Bronchial epithelial cell (primary cell): ENCODE measurements at places on chromosomes 12 and 14. TPM values are rescaled to one million over a fixed set of nuclear protein-coding genes. Genes with fewer than 3 reads are reported as not detected.

SDSL gene
- 4.7 and 21.5 TPM in 2 replicates for total RNA-seq

DNA sequence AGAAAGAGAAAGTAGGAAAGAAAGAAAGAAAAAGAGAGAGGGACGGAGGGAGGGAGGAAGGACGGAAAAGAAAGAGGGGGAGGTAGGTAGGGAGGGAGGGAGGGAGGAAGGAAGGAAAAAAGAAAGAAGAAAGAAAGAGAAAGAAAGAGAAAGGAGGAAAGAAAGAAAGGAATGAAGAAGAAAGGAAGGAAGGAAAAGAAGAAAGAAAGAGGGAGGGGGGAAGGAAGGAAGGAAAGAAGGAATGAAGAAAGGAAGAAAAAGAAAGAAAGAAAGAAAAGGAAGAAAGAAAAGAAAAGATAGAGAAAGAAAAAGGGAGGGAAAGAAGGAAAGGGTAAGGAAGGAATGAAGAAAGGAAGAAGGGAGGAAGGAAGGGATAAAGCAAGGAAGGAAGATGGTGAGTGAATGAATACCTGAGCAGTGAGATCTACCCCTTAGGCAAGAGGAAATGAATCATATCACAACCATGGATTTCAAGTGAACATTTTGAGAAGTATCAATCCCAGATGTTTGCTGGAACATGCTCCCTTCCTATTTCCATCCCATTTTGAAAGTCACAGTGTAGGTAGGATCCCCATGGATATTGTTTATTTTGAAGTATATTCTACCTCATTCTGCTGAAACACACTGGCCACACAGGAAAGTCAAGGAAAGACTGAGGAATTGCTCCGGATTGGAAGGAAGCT lies 639.4 kb upstream of the TBX3 start:
- DNase-seq = peak; percentile 91

GRCh38 chr12:131634037-131634436 lies 76.9 kb upstream of the SFSWAP start:
- DNase-seq = no peak

CACNA1C gene
- total RNA-seq = not detected in 2 replicates

DNA sequence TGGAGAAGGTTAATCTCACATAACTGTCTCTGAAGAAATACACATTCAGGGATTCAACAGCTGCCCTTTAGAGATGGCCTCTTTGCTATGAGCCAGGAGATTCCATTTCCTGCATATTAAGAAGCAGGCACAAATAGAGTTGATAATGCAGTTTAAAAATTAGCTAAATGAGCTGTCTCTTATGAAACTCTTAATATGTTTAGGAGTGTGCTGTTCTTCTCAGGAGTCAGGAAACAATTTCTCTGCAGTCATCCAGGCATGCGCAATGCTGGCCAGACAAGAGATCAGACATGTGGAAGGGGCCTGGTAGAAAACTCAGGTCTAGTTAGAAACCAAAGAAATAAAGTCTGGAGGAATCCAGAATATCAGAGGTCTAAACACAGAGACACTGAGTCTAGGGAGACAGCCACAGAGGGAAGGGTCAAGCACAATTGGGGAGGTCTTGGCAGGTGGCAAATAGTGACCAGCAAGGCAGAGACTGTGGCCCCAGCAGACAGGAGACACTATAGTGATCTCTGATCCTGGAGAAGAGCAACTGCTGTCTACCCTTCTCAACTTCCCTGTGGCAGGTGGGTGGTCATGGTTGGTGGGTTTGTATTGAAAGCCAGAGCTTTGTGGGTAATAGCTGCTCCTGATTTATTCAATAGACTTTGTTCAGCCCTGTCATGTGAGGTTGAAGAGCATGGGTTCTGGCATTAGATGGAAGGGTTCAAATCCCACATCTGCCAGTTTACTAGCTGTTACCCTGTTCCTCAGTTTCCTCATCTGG lies 185.8 kb upstream of the RMST start:
- DNase-seq = no peak

DNA sequence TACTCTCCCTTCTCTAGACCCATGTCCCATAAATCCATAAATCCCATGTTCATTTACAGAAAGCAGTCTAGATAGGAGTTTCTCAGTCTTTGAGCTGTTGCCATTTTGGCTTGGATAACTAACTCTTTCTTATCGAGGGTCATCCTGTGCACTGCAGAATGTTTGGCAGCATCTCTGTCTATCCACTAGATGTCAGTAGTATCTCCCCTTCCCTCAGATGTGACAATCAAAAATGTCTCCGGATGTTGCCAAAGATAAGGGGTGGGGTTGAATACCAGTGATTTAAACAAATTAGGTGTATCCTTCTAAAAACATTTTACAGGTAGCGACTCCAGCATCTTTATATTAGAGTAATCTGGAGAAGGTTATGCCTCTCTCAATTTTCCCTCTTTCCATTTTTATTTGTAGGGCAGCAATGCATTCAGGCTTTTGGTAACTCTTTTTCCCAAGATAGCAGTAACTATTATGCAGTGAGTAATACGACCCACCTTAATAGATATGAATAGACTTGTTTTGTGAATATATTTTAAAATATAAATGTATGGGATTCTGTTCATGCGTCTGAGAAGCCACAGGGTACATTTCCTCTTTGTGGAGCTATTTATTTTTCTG lies 100.7 kb downstream of the LRRK2 start:
- peak; percentile 60 for DNase-seq
